Spinal cord (tissue), 10 donors: ENCODE measurements at places on chromosomes 5 and 9. TPM values are rescaled to one million over a fixed set of nuclear protein-coding genes. Genes with fewer than 3 reads are reported as not detected.

DNAJA1 gene
- 253 TPM for polyA plus RNA-seq

FOXD4L3 gene
- 0.24 TPM for polyA plus RNA-seq

TYRP1 gene
- 1.2 TPM for polyA plus RNA-seq

TIMD4 gene
- polyA plus RNA-seq = 0.50 TPM

ZNF300 gene
- polyA plus RNA-seq = 36.0 TPM

WDR38 gene
- polyA plus RNA-seq = 5.9 TPM

PDE6A gene
- 0.24 TPM for polyA plus RNA-seq

IL31RA gene
- polyA plus RNA-seq = 0.17 TPM

GALNT12 gene
- polyA plus RNA-seq = 4.9 TPM

SELENOP gene
- 71.7 TPM for polyA plus RNA-seq

BNC2 gene
- polyA plus RNA-seq = 7.6 TPM

PRR16 gene
- polyA plus RNA-seq = 3.2 TPM

DELE1 gene
- 72.2 TPM for polyA plus RNA-seq

INSL6 gene
- 0.35 TPM for polyA plus RNA-seq

TPRN gene
- 30.8 TPM for polyA plus RNA-seq

CKMT2 gene
- 3.8 TPM for polyA plus RNA-seq

FBXW5 gene
- polyA plus RNA-seq = 103 TPM

NUDT2 gene
- 27.6 TPM for polyA plus RNA-seq

ST6GALNAC4 gene
- 19.4 TPM for polyA plus RNA-seq

TRIM36 gene
- 41.2 TPM for polyA plus RNA-seq

MARVELD2 gene
- polyA plus RNA-seq = 2.8 TPM

APBA1 gene
- 91.6 TPM for polyA plus RNA-seq

CACNA1B gene
- 24.6 TPM for polyA plus RNA-seq

IFNA16 gene
- polyA plus RNA-seq = not detected

RABL6 gene
- polyA plus RNA-seq = 86.3 TPM

PFN3 gene
- 0.32 TPM for polyA plus RNA-seq

HAVCR1 gene
- polyA plus RNA-seq = 0.20 TPM

GPR150 gene
- 0.42 TPM for polyA plus RNA-seq

CDH9 gene
- 6.2 TPM for polyA plus RNA-seq

GPR107 gene
- polyA plus RNA-seq = 46.6 TPM

ZCCHC10 gene
- 25.4 TPM for polyA plus RNA-seq

LRRC19 gene
- polyA plus RNA-seq = 0.13 TPM

AQP7 gene
- polyA plus RNA-seq = 3.1 TPM

DAB2 gene
- 21.5 TPM for polyA plus RNA-seq

TTC23L gene
- 5.2 TPM for polyA plus RNA-seq

PCDHA9 gene
- polyA plus RNA-seq = 3.5 TPM

DAPK1 gene
- polyA plus RNA-seq = 82.6 TPM

PIP5K1B gene
- polyA plus RNA-seq = 9.4 TPM

RMRP gene
- 1.8 TPM for polyA plus RNA-seq

SLC6A19 gene
- 0.39 TPM for polyA plus RNA-seq

RANBP17 gene
- 20.0 TPM for polyA plus RNA-seq

TCF7 gene
- polyA plus RNA-seq = 9.4 TPM
